ENCODE measurements at places on chromosomes 3 and 15.

GRCh38 chr15:51114437-51115119 lies 19.9 kb upstream of the TNFAIP8L3 start:
- no peaks in the 10 kb centered on the region for H3K4me1 ChIP-seq
- peaks cover 1% of the 10 kb centered on the region for H3K27me3 ChIP-seq
- H3K4me3 ChIP-seq = no peak overlapping the region
- no peaks in the 10 kb centered on the region for H3K36me3 ChIP-seq

GRCh38 chr3:102205647-102206046 lies 229.2 kb upstream of the ZPLD1 start:
- no peaks in the 10 kb centered on the region for H3K27me3 ChIP-seq
- DNase-seq = no peak
- no peak overlapping the region for H3K27ac ChIP-seq
- no peaks in the 10 kb centered on the region for H3K4me1 ChIP-seq
- no peak overlapping the region for H3K4me3 ChIP-seq

GRCh38 chr3:15345066-15345607 lies 12.8 kb upstream of the SH3BP5 start:
- no peaks in the 10 kb centered on the region for H3K36me3 ChIP-seq
- H3K4me1 ChIP-seq = no peaks in the 10 kb centered on the region
- DNase-seq = no peak

GRCh38 chr3:68889328-68889727 lies 43.0 kb downstream of the TAFA4 start:
- H3K36me3 ChIP-seq = no peaks in the 10 kb centered on the region
- DNase-seq = no peak
- no peak overlapping the region for H3K27ac ChIP-seq
- peaks cover 8% of the 10 kb centered on the region for H3K27me3 ChIP-seq
- no peak overlapping the region for H3K4me3 ChIP-seq

DNA sequence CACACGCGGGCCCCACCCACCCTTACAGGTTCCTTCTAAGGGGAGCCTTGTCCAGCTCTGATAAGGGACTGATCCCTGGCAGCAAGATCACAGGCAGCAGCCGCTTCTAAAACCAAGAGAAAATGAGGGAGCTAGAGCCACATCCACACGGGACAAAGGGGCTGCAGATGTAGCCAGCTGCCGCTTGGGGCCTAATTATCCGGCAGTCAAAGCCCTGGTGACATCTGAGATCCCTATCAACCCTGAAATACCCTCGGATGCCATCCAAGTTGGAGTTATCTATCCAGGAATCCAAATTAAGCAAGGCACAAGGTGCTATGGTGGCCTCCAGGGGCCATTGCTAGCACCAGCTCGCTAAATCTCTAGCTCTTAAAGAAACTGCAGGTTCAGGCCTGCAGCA lies 248.3 kb downstream of the VPS13C start:
- no peak overlapping the region for H3K27ac ChIP-seq
- no peaks in the 10 kb centered on the region for H3K4me1 ChIP-seq
- no peak overlapping the region for H3K4me3 ChIP-seq
- no peaks in the 10 kb centered on the region for H3K36me3 ChIP-seq
- H3K27me3 ChIP-seq = no peaks in the 10 kb centered on the region

- no peak overlapping the region for H3K4me3 ChIP-seq
- H3K36me3 ChIP-seq = peaks cover 46% of the 10 kb centered on the region
- H3K27me3 ChIP-seq = no peaks in the 10 kb centered on the region
- DNase-seq = no peak
- H3K27ac ChIP-seq = no peak overlapping the region
- H3K4me1 ChIP-seq = peaks cover 7% of the 10 kb centered on the region
These were observed 10.4 kb downstream of the SECISBP2L start for GRCh38 chr15:49035825-49036224.

DNA sequence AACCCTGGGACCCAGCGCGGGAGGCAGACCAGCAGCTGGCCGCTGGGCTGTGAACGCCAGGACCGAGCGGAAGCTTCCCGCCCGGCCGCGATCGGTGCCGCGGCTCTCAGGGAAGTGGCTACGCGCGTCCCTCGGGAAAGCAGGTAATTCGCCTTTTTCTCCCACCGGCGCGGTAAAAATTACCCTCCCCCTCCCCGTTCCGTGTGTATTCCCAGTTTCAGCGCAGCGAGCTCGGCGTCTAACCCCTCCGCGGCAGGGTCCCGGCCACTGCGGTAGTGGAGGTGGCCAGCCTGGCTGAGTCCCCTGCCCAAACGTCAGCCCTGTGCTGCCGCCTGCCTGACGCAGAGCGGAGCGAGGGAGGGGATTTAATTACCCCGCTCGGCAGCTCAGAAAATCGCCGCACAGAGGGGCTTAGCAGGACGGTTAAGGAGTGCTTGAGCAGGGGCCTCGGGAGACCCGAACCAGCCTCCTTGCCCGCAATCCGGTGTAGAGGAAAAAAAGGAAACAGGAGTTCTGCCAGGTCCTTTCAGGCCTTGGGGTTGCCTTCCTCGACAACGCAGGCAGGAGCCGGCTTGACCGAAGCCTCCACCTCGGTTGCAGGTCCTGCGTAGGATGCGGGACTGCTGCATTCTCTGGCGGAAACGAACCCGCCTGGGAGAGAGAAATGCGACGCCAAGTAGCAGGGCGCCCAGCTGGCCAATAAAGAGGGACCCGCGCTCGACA lies 2.9 kb downstream of the GATA2 start:
- no peak overlapping the region for H3K27ac ChIP-seq
- no peaks in the 10 kb centered on the region for H3K36me3 ChIP-seq
- H3K27me3 ChIP-seq = peaks cover 100% of the 10 kb centered on the region
- peak; percentile 87 for DNase-seq
- peak overlapping the region; percentile 71 for H3K4me3 ChIP-seq

DNA sequence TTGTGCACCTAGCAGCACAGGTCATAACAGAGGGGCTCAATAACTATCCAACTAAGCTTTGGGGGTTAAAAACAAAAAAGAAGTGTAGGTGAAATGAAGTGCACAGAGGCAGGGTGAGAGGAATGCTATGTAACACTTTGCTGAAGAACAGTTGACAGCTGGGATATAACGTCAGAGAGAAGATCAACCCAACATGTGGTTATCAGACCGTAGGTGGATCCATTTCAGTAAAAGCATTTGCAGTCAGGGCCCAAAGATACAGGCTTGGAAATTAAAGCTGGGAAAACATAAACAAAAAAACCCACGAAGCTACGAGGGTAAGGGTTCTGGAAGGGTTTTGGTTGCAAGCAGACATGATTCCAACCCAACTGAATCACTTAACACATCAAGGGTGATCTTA lies 377.5 kb upstream of the NR2F2 start:
- H3K4me1 ChIP-seq = no peaks in the 10 kb centered on the region
- no peak for DNase-seq
- H3K27me3 ChIP-seq = no peaks in the 10 kb centered on the region
- no peaks in the 10 kb centered on the region for H3K36me3 ChIP-seq
